CD4-positive, alpha-beta T cell treated with Interleukin-6 for 4 hours (primary cell): ENCODE measurements at places on chromosomes 4 and X.
A peak's percentile ranks its signal among the peaks of the same experiment; 100 is the strongest.

- DNase-seq = no peak
These were observed 125.6 kb downstream of the ARSF start for GRCh38 chrX:3166670-3167455.

DNA sequence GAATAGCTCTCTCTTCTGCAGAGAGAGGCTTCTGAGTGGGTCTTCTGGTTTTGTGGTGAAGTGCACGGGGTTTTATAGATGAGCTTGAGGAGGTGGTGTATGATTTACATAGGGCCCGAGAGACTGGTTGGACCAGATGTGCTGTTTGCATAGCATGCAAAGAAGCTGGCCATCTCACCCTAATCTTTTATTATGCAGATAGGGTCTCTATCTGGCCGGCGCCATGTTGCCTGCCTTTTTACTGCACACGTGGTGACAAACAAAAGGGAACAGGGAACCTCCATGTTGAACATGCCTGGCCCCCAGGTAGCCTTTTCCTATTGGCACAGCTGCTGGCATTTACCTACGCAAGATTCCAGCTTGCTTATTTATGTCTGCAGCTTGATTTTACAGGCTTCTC is 473.3 kb upstream of the FAM47C start:
- no peak for DNase-seq

DNA sequence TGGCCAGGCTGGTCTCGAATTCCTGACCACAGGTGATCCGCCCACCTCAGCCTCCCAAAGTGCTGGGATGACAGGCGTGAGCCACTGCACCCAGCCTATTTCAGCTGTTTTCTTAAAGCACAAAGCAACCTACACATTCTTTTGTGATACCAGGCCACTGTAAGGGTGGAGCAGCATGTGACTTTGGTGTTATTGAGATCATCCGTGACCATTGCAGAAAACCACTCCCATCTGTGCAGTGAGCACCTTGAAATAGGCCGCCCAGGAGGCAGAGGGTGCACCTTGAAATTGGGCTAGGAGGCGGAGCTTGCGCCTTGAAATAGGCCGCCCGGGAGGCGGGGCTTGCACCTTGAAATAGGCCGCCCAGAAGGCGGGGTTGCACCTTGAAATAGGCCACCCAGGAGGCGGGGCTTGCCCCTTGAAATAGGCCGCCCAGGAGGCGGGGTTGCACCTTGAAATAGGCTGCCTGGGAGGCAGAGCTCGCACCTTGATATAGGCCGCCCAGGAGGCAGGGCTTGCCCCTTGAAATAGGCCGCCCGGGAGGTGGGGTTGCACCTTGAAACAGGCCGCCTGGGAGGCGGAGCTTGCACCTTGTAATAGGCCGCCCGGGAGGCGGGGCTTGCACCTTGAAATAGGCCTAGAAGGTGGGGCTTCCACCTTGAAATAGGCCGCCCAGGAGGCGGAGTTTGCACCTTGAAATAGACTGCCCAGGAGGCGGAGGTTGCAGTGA is 9.0 kb upstream of the SLC25A6 start:
- no peak for DNase-seq

GRCh38 chrX:14235004-14235403 is 205.3 kb upstream of the GEMIN8 start:
- DNase-seq = no peak

DNA sequence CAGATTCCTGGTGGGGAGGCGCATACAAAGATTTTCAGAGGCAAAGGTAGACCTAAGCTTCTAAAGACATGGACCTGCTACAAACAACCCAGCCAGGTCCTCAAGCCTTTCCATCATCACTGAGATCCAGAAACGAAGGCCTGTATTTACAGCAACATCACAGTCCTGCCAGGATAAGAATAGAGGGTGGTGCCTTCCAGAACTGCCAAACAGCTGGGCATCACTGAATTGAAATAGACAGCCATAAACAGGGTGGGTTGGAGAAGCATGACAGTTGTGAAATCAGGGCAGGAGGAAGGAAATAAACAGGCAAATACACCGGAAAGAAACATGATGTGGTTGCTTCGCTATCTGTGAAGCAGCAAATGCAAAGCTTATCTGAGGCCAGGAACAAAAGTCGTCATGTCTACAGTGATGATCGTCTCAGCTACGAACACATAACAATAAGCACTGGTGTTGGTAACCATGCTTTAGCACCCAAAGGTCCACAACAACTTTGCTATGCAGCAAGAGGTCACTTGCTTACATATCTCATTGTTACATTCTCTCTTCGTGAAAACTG is 6.7 kb upstream of the TMEM154 start:
- DNase-seq = no peak

DNA sequence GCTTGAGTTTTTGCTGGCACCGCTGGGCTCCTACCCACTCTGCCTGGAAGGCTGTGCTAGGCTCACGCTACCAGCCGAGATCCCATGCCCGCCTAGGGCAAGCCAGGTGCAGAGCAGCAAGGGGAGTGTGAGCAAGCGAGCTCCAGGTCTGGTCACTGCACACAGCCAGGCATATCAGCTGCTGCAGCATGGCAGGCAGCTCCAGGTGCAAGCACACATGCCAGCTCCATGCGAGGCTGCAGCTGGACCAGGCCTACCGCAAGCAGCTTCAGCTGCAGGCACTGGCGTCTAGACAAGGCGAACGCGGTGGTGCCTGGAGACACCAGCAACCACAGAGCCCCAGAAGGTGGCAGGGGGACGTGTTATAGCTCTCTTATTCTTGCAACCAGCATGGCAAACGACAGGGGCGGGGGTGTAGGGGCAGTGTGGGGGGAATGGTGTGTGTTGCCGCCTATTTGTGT is 614.7 kb upstream of the EPHA5 start:
- DNase-seq = no peak

GRCh38 chr4:169278624-169279023 is 7.9 kb upstream of the SH3RF1 start:
- DNase-seq = no peak

GRCh38 chr4:86898562-86898961 is 6.3 kb upstream of the C4orf36 start:
- DNase-seq = no peak

DNA sequence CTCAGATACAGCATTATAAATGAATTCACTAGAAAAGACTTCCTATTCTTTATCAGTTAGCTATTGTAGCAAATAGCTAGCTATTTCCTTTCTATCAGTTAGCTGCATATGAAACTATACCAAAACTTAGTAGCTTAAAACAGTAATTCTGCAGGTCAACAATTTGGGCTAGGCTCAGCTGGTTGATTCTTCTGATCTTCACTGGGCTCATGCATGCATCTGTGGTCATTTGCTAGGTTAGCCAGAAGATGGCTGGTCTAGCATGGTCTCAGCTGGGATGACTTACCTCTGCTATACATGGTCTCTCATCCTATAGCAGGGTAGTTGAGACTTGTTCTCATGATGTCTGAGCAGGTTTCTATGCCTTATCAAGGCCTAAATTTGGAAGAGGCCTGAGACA is 147.4 kb downstream of the CENPC start:
- no peak for DNase-seq

- DNase-seq = no peak
These were observed 554.4 kb downstream of the ARAP2 start for GRCh38 chr4:35689870-35690269.

GRCh38 chrX:41781500-41781899 is 57.5 kb downstream of the GPR82 start:
- DNase-seq = no peak

DNA sequence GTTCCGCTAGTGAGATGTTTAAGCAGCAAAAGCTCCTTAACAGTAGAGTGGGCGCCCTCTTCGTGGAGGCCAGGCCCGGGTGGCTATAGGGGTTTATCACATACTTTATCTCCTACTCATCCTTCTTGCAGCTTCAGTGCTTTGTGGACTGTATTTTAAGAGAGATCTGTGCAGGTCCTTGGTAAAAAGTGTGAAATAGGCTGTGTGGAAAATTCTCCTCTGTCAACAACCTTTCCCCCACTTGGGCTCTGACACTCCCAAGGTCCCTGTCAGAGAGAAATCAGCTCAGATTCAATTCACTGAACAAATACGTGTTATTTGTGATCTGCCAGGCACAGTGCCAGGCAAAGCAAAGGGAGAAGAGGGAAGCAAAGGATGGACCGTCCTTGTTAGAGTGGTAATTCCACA is 214.3 kb upstream of the PPARGC1A start:
- DNase-seq = no peak

DNA sequence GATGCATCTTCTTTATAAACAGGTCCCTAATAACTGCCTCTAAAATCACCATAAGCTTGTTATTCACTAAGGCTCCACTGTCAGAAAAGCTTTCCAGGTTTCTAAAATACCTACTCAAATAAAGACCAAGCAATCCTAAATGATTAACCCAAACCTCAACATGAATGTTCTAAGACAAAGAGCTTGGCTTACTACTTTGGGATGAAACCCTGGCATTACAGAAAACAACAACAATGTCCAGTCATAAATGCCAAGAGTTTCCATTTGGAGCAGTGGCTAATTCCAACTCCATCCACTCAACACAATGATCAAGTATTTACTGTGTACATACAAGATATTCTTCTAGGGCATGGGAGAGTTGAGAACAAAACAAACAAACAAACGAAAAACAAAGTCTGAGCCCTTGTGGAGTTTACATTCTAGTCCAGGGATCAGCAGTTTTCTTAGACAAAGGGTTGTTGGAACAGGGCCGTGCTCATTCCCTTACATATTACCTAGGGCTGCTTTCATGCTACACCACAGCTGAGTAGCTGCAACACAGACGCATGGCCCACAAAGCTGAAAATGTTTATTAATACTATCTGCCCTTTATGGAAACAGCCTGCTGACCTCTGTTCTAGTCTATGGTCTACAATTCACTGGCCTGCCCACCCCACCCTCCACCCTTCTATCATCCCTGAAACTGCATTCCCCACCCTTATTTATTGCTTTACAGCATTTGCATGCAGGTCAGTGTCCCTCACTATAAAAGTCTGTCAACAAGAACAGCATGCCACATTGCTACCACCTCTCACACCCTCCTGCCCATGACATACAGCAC is 23.7 kb downstream of the ABCG2 start:
- no peak for DNase-seq

DNA sequence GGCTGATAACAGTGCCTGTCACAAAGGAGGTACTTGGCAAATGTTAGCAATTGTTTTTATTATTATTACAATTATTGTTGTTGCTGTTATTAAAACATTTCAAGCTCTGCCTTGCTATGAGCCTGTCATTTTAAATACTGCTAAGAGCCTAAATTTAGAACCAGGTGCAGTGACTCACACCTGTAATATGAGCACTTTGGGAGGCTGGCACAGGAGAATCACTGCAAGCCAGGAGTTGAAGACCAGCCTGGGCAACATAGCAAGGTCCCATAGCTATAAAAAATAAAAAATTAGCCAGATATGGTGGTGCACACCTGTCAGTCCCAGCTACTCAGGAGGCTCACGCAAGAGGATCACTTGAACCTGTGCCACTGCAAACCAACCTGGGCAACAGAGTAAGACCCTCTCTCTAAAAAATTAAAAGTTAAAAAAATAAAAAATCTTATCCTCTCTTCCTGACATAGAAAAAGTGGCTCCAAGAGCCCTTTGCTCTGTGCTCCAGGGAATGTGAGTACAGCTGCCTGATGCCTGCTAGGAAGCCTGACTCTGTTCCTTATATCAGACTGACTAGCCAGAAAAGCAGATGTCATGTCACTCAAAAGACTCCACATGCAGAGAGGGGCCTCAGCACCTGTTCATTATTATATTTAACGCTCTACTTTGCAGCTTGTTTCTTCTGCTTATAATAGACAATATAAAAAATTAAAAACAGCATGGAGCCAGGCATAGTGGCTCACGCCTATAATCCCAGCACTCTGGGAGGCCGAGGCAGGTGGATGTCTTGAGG is 234.0 kb downstream of the OPHN1 start:
- DNase-seq = no peak

DNA sequence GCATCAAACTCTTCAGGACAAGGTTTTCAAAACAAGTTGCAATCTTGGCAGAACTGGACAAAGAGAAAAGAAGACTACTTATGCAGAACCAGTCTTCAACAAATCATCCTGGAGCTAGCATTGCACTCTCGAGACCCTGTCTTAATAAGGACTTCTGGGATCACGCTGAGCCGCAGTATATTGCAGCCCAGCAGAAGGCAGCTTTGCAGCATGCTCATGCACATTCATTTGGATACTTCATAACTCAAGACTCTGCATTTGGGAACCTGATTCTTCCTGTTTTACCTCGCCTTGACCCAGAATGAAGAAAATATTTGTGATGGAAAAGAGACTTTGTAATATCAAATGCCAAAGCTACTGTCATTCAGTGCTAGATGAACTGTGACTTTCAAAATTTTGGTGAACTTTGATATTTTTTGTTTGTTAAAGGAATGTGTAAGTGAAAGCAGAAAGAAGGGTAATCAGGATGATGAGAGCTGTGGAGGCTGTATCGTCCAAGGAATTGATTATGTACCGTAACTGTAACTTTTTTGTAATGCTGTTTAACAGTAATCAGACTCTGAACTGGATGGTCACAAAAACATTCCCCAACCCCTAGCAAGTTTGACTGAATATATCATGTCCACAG is 27.2 kb downstream of the HSPA4L start:
- DNase-seq = no peak

DNA sequence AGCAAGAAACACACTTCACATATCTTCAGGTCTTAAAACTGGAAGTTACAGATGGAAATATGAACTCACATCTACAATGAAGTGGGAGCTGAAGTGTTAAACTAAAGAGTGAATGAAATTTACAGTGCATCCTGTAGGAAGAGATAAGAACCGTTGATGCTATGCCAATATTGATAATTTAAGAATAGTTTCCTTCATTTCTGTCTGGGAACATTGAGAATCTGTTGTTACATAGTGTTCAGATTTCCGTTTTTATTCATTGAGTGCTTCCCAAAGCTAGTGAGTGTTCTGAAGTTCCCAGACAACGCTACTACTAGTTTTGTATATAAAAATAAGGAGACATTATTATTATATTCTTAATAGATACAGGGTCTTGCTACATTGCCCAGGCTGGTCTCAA is 52.3 kb downstream of the UBE2K start:
- DNase-seq = no peak

- DNase-seq = peak; percentile 88
These were observed at the start of gene BCOR for GRCh38 chrX:40097504-40098263. Gene BCOR, minus strand, starts transcription at chrX:40097958. Its CDS starts 20,029 bp downstream, at chrX:40077929.

- DNase-seq = peak; percentile 29
These were observed 115.5 kb downstream of the NFKB1 start for GRCh38 chr4:102616636-102617035.

DNA sequence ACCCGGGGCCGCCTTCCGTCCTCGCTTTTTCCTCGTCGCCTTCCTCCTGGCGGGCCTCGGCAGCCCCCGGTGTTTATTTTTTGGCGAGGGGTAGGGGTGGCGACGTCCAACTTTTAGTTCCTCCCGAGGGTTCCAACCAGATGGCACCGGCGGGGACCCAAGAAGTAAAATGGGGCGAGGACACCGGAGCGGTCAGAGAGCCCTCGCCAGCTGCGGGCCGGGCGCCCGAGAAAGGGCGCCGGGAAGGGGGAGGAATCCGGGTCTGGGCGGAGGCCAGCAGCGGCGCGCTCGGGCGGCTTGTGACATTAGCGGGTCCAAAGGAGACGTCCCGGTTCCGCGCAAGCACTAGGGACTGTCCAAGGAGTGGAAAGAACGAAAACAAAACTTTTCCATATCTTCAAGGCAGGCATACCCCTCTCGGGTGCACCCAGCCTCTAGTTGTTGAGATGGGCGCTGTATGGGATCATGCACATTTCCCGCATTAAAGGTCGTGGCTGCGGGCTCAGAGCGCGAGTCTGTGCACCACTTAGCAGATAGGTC is 691 bp upstream of the USP46 start:
- DNase-seq = peak; percentile 34

- DNase-seq = no peak
These were observed 223.2 kb upstream of the CNKSR2 start for GRCh38 chrX:21151051-21151450.
